NCI-H1092 treated with DMSO at 0.1 percent for 48 hours (cell line): ENCODE measurements at places on chromosomes 1 and 21.

DNA sequence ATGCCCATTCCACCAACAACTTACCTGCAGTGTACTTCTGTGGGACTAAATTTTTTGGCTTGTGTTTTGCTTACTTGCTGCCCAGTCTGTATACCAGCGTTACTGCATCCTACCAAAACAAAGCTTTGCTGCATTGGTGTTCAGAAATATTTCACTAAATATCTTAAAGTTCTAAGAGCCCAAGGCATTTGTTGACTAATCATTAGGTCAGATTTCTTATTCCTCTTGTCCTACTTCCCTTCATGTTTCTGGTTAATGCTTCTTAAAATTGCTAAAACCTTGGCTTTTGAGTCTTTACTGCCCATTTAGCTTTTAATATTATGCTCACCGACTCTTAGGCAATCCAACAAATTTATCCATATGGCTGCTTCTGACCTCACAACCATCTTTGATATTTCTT lies 161.8 kb downstream of the DPYD start:
- DNase-seq: no peak

- DNase-seq: no peak
These were observed 32.9 kb downstream of the WNT4 start for GRCh38 chr1:22110016-22110415.

DNA sequence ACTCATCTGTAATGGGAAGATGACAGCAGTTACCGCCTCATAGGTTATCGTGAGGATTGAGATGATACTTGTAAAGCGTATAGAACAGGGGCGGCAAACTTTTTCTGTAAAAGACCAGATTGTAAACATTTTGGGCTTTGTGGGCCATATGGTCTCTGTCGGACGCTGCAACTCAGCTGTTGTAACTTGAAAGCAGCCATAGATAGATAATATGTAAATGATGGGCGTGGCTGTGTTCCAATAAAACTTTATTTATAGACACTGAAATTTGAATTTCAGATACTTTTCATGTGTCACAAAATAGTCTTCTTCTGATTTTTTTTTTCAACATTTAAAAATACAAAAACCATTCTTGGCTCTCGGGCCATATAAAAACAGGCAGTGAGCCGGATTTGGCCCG lies 15.8 kb downstream of the ACTL8 start:
- no peak for DNase-seq

GRCh38 chr1:108107658-108108057 lies 92.5 kb downstream of the SLC25A24 start:
- DNase-seq: no peak

DNA sequence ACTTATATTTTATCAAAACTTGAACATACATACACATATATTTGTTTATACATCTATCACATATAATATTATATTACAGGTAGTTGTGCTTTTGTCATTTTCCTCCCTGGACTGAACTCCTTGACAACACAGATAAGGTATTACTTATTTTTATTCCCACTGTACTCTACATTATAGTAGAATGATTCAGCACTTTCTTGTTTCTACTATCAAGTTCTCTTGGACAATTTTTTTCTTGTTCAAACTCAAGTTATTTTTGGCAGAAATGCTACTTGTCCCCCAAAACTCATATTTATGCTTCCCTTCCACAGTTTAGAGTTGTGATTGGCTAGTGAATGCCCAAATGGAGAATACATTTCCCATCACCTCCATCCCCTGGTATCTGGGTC lies 10.8 kb upstream of the PTPRC start:
- DNase-seq: no peak

- DNase-seq: no peak
These were observed 20.9 kb downstream of the ITSN1 start for GRCh38 chr21:33663241-33663640.

GRCh38 chr1:2091611-2092604 lies 41.7 kb downstream of the PRKCZ start:
- no peak for DNase-seq
